ENCODE measurements at places on chromosomes 4 and X. TPM values are rescaled to one million over a fixed set of nuclear protein-coding genes. Genes with fewer than 3 reads are reported as not detected.
A peak's percentile ranks its signal among the peaks of the same experiment; 100 is the strongest.

DNA sequence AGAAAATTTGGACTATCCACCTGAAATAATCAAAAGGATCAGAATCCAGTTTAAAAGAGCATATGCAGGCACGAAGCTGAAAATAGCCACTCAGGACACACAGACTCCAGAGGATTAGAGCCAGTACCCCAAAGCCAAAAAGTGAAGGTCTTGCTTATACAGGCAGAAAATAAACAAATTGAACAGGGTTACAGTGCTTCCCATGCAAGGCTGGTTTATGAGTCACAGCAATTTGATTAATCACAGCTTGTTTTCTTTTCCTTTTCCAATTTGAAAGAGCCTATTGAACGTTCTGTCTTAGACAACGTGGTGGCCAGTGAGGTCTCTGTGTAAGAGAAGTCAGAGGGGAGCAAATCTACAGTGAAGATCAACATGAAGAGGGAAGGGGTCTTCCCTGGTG is 10.2 kb downstream of the HGFAC start:
- no peak overlapping the region for H3K4me3 ChIP-seq
- no peak overlapping the region for H3K27ac ChIP-seq
- H3K27me3 ChIP-seq = no peaks in the 10 kb centered on the region
- DNase-seq = no peak
- no peaks in the 10 kb centered on the region for H3K4me1 ChIP-seq

- no peak overlapping the region for H3K27ac ChIP-seq
- H3K4me3 ChIP-seq = no peak overlapping the region
- no peaks in the 10 kb centered on the region for H3K4me1 ChIP-seq
These were observed 91.5 kb upstream of the ANKRD50 start for GRCh38 chr4:124804041-124804440.

GRCh38 chr4:70651864-70652506 is 14.3 kb downstream of the JCHAIN start:
- no peaks in the 10 kb centered on the region for H3K27me3 ChIP-seq
- peak; percentile 30 for DNase-seq
- no peaks in the 10 kb centered on the region for H3K36me3 ChIP-seq

- H3K4me1 ChIP-seq = no peaks in the 10 kb centered on the region
- peaks cover 7% of the 10 kb centered on the region for H3K36me3 ChIP-seq
- no peak overlapping the region for H3K27ac ChIP-seq
- no peak for DNase-seq
These were observed 26.7 kb downstream of the HPGD start for GRCh38 chr4:174495626-174496025.

- H3K27me3 ChIP-seq = peaks cover 8% of the 10 kb centered on the region
- peak overlapping the region; percentile 92 for H3K4me3 ChIP-seq
- H3K4me1 ChIP-seq = no peaks in the 10 kb centered on the region
These were observed 1.3 kb downstream of the CAMK2D start for GRCh38 chr4:113760094-113760794.

DNA sequence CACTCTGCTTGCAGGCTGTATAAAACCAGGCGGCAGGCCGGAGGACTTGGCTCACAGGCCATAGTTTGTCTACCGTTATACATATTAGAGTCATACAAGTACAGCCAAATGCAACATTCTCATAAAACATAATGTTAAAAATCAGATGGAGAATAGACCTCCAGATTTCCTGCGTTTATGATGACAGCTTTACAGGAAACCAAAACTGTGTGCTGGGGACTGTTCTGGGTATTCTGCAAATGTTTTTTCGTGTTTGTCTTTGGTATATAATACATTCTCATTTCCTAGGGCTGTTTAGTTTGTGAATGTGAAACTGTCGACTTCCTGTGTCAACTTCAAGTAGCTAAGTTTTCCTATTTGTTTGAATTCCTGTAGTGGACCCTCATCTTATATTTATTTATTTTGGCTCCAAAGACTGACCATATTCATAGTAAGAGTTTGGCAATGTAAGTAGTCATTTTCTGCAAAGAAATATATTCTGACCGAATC is 79.5 kb upstream of the FAM9C start:
- peaks cover 4% of the 10 kb centered on the region for H3K36me3 ChIP-seq
- no peaks in the 10 kb centered on the region for H3K27me3 ChIP-seq

The BEND4 gene
- 25.1 TPM for total RNA-seq

DNA sequence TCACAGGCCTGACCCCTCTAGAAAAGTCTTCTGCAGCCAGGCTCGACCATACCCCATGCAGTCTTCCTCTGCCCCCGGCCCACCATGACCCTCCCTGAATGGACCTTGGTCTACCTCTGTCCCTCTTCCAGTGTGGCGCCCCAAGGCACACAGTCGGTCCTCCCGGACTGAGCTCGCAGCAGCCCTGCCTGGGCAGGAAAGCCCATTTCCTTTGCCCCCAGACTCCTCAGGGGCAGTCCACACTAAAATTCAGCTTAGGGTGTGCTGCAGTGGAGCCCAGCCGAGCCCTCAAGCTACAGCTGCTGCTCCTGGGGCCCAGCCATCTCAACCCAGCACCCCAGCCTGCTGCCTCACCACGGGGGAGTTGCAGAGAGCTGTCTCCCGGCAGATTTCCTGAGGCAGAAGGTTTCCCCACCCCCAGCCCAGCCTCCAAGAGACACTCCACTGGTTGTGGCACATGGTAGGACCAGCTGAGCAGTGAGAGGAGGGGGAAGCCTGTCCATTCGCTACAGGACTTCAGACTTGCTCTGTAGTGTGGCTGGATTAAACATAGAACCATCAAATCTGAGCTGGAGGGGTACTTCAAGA is 37.5 kb upstream of the IQSEC2 start:
- DNase-seq = no peak
- peak overlapping the region; percentile 73 for H3K4me3 ChIP-seq
- H3K36me3 ChIP-seq = peaks cover 13% of the 10 kb centered on the region
- no peaks in the 10 kb centered on the region for H3K27me3 ChIP-seq

- no peak overlapping the region for H3K4me3 ChIP-seq
- H3K36me3 ChIP-seq = peaks cover 25% of the 10 kb centered on the region
- DNase-seq = no peak
- no peak overlapping the region for H3K27ac ChIP-seq
- no peaks in the 10 kb centered on the region for H3K27me3 ChIP-seq
- peaks cover 6% of the 10 kb centered on the region for H3K4me1 ChIP-seq
These were observed 144.4 kb downstream of the AMMECR1 start for GRCh38 chrX:110173192-110174175.

GRCh38 chr4:63814171-63814964 is 594.9 kb downstream of the TECRL start:
- no peak for DNase-seq
- H3K27ac ChIP-seq = no peak overlapping the region
- H3K4me1 ChIP-seq = no peaks in the 10 kb centered on the region
- no peaks in the 10 kb centered on the region for H3K36me3 ChIP-seq
- no peak overlapping the region for H3K4me3 ChIP-seq
- no peaks in the 10 kb centered on the region for H3K27me3 ChIP-seq

DNA sequence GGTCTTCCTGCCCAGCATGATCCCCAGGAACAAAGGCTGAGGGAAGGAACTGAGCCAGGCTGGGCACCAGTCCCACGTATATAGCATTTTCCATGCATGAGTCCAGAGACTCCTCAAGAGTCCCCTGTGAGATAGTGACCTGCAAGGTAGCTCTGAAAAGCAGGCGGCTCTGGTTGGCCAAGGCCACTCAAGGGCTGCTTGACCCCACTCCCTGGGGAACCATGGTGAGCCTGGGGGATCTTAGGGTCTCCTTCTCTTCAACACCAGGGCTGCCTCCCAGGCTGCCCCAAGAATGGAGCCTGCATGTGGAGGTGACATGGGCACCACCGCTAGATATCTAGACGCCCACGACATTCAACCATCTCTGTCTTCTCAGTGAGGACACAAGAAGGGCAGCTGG is 79.2 kb downstream of the SLC2A9 start:
- H3K27me3 ChIP-seq = no peaks in the 10 kb centered on the region
- H3K36me3 ChIP-seq = no peaks in the 10 kb centered on the region
- DNase-seq = no peak
- no peak overlapping the region for H3K27ac ChIP-seq

The CT45A7 gene
- not detected for total RNA-seq

DNA sequence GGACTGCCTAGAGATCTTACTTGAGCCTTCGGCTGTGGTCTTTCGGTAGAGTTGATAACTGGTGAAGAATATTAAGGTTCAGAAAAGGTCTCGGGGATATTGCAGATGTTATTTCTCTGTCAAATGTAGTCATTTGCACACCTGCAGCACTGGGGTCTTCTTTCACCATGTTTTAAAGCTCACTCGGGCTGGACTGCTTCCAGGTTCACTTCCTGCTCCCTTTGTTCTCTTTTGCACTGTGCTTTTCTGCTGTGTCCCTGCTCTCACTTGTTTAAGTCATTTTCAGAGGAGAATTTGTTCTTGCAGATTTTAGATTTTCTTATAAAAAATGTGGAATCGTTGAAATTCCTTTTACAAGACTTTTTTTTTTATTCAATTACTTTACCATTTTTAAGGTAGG is 68.5 kb downstream of the BMPR1B start:
- DNase-seq = no peak
- no peaks in the 10 kb centered on the region for H3K4me1 ChIP-seq
- H3K27ac ChIP-seq = no peak overlapping the region

DNA sequence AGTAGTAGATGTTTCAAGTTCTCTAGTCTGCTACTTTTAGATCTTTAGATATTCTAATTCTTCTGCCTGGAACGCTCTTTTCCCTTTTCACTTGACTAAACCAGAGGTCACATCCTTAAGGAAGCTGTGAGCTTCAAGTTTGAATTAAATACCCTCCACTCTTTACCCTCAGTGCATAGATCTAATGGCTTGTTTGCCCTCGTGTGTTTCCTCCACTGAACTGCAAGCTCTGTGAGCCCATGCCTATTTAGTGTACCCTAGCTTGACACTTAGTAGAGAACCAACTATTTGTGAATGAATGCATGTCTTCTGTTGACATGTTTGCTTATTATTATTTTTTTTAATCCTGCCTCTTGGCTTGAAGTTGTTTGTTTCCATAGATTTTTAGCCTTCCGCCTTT is 138.3 kb downstream of the PDE5A start:
- H3K4me1 ChIP-seq = no peaks in the 10 kb centered on the region
- H3K27ac ChIP-seq = no peak overlapping the region
- DNase-seq = peak; percentile 32
- peaks cover 17% of the 10 kb centered on the region for H3K36me3 ChIP-seq
- no peak overlapping the region for H3K4me3 ChIP-seq
- H3K27me3 ChIP-seq = no peaks in the 10 kb centered on the region

The SYTL4 gene
- total RNA-seq = 0.13 TPM

- no peak overlapping the region for H3K27ac ChIP-seq
- peaks cover 4% of the 10 kb centered on the region for H3K4me1 ChIP-seq
- H3K27me3 ChIP-seq = no peaks in the 10 kb centered on the region
- H3K36me3 ChIP-seq = no peaks in the 10 kb centered on the region
These were observed 1384.8 kb downstream of the FAM133A start for GRCh38 chrX:95058815-95059214.

DNA sequence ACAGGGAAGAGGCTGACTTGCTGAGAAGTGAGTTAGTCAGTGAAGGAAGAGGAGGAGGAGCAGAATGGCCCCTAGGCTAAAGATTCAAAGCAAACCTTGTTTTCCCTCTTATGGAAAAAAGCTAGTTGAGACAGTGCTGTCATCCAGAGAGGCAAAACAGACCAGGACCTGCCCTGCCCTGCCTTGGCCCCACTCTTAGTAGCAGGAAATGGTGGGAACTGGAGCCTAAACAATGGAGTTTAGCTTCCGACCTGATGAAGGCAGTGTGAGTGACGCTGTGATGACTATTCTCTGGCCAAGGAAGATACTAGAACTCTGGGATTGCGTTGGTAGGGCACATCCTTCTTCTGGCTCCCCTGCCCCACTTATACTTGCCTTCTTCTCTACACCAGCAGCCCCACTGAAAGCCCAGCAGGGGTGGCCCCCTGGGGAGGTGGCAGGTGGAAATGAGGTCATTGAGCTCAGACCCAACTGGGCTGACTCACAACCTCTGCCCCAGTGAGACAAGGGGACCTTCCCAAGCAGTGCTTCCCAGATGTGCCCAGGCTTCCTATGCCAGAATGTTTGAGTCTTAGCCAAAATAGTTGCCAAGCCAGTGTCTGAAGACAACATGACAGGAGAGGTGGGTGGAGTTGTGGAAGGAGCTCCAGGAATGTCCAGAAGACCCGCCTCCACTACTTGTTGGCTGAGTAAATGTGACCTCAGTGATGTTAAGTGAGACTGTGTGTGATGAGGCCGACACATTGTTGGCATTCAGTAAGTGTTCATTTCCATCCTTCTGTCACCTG is 38.8 kb downstream of the MSN start:
- DNase-seq = no peak
- H3K4me3 ChIP-seq = no peak overlapping the region
- no peaks in the 10 kb centered on the region for H3K27me3 ChIP-seq
- H3K36me3 ChIP-seq = peaks cover 8% of the 10 kb centered on the region

The PRKX gene
- 108 TPM for total RNA-seq

- H3K27ac ChIP-seq = no peak overlapping the region
- H3K36me3 ChIP-seq = peaks cover 4% of the 10 kb centered on the region
- H3K27me3 ChIP-seq = no peaks in the 10 kb centered on the region
These were observed 73.9 kb upstream of the DIPK2B start for GRCh38 chrX:45274576-45274975.

DNA sequence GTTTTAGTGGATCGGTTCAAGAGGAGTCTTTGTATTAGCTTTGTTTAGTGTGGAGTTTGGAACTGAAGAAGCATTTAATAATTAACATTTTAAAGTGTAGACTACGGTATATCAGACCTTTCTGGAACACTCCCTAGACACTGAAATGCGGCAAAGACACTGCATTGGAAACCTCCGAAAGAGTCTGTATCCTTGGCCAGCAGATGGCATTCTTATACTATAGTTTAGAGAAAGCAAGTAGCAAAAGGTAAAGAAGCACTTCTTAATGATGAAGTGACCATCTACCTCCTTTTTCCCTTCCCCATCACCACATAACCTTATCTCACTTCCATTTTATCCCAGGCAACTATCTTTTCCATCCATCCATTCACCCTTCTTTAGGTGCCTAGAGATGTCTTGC is 7.6 kb downstream of the FABP2 start:
- H3K4me3 ChIP-seq = no peak overlapping the region
- no peak for DNase-seq
- H3K27ac ChIP-seq = no peak overlapping the region
- H3K4me1 ChIP-seq = no peaks in the 10 kb centered on the region
- no peaks in the 10 kb centered on the region for H3K36me3 ChIP-seq
- H3K27me3 ChIP-seq = no peaks in the 10 kb centered on the region

GRCh38 chr4:15805583-15806517 is 27.7 kb downstream of the CD38 start:
- no peak overlapping the region for H3K27ac ChIP-seq
- 0 out of 2 replicates have a peak, but pooled peaks cover 2% of the 10 kb centered on the region for H3K36me3 ChIP-seq
- H3K4me1 ChIP-seq = no peaks in the 10 kb centered on the region
